ENCODE measurements at places on chromosomes 7 and 10. TPM values are rescaled to one million over a fixed set of nuclear protein-coding genes. Genes with fewer than 3 reads are reported as not detected.

DNA sequence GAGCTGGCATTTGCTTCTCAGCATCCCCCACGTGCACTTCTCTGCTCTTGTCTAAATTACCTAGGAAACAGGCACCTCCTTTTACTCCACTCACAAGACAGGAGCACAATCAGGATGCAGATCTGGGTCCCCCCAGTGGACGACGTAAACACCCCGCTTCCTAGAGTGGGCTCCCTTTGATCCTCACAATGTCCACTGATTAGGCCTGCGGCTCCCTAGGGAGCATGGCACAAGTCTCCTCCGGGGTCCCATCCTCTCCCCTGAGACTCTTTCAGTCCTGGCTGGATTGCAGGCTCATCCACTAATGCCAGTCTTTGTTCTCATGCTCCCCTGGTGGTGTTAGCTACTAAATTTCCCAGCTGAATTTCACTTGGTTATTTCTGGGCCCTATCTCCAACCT, 98.3 kb downstream of the GLI3 start:
- no peak for DNase-seq

GRCh38 chr10:36725581-36726520, 399.5 kb upstream of the ANKRD30A start:
- DNase-seq = no peak

DNA sequence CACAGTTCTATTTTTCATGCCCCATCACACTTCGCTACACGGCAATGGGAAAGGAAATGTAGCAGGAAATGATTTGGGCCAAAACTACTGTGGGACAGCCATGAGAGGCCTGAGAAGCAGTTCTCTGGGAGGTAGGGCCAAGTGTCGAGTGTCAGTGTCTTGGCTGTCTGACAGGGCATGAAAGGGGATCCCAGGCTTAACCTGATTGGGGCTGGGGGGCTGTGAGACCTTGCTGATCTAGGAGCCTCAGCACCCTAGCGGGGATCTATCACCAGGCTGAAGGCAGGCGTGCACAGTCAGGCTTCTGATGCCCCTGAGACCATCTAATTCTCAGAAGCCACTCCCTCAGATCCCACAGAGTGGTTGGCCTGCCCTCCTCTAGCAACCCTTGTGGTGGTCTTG, 58.2 kb upstream of the SLC25A13 start:
- DNase-seq = no peak

DNA sequence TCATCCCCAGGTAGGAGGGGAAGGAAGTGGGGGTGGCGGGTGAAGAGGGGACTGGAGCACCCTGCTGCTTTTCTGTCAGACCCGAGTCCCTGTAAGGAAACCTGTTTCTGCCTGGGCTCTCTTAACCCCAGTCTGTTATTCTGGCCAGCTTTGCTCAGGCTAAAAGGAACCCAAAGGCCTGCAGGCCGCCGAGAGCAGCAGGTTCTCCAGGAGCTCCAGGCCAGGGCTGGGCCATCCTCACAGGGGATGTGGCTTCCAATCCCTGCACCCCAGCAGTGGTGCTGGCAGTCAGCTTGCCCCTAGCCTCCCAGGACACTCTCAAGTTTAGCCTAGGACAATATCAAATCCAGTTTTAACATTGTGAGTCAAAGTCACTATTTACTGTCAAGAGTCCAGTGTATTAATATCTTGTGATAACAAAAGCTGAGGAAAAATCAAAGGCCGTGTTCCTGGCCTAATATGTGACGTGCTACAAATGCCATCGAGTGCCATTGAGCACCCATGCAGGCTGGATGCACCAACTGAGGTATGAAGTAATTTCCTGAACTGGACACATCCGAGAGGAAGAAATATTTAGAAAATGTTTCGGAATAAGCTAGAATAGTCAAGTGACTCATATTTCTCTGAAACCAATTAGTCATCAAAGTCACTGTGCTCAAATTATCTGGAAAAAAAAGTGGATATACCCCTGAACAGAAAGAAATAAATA, 7.0 kb downstream of the PKD1L1 start:
- peak; percentile 69 for DNase-seq

- no peak for DNase-seq
These were observed 111.3 kb downstream of the FRMD4A start for GRCh38 chr10:14219411-14219810.

- DNase-seq = no peak
These were observed 32.2 kb downstream of the HACD1 start for GRCh38 chr10:17585016-17585415.

DNA sequence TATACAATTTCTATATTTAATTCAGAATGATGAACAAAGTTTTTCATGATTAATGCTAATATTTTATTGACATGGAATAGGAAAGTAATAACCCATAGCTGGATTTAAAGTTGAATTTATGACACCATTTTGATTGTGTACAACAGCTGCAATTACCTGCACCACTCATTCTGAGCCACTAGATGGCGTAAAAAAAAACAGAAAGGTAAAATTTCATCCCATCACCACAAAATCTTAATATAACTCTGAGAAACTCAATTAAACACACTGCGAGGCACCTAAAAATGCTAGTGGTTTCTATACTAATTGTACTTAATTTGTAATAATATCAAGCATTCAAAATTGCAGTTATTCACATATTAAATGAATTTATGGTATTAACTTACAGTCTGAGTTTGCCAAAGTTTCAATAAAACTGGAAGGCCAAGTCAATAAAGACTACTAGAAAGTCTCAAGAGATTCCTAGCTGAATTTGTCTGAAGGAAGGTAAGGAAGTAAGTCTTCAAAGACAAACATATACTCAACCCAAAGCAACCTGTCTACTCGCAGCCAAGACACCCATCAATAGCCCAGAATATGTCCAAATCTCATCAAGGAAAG, 182.5 kb downstream of the SKAP2 start:
- DNase-seq = no peak

DNA sequence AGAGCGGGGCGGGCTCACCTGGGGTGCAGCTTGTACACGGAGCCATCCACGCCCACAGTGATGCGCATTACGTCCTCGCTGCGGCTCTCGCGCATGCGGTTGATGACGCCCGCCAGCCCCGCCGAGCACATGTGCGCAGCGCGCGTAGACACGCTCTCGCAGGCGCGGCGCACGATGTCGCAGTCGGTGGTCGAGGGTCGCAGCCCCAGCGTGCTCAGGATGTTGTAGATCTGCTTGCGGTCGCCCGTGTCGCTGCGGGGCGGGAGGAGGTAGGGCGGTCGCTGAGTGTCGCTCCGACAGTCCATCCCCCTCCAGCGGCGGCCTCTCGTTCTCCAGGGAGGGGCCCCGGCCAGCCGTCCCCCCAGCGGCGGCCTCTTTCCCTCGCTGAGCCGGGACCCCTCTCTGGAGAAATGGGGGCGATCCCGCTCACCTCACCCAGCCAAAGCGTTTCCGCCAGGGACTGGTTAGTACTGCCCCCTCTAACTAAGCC, 4.4 kb upstream of the MYL7 start:
- DNase-seq = no peak

DNA sequence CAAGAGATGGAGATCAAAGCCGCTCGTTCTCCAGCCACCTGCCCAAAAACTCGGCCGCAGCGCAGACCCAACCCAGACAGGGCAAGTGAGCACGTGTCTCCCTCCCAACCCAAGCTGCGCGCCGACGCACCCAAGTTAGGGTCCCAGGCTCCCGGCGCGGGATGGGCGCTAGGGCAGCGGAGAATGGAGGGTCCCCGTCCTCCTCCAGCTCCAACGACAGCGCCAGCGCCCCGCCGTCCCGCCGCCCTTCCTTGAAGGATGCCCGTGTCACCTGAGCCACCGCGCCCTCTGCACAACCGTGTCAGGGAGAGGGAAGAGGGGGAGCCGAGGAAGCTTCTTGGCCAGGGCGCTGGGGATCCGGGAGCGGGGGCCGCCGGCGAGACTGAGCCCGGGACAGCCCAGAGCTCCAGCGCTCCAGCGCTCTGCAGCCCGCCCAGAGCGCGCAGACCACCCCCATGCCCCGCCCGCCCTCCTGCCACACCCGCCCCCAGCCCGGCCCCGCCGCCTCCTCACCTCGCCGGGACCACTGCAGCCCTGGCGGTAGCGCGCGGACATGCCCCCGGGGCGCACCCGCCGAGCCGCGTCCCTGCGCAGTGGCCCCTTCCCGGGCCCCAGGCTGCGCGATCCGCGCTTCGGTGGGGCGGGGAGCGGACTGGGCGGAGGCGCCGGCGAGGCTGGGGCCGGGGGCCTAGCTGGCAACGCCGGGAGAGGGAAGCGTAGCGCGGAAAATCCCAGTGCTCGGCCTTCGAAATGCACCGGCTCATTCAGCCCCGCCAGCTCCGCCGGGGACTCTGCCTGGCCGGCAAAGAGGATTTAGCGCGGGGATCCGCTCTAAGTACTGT, at the start of gene SLC16A12:
TSS of gene SLC16A12 (minus strand) at position 424 of the 842 bp plus-strand sequence. CDS start 73,016 bp downstream, outside the sequence.
- no peak for DNase-seq

- DNase-seq = no peak
These were observed 3.1 kb downstream of the PARD3 start for GRCh38 chr10:34811968-34812514.

GRCh38 chr7:6026011-6026819, 5.0 kb upstream of the ANKRD61 start:
- peak; percentile 91 for DNase-seq

DNA sequence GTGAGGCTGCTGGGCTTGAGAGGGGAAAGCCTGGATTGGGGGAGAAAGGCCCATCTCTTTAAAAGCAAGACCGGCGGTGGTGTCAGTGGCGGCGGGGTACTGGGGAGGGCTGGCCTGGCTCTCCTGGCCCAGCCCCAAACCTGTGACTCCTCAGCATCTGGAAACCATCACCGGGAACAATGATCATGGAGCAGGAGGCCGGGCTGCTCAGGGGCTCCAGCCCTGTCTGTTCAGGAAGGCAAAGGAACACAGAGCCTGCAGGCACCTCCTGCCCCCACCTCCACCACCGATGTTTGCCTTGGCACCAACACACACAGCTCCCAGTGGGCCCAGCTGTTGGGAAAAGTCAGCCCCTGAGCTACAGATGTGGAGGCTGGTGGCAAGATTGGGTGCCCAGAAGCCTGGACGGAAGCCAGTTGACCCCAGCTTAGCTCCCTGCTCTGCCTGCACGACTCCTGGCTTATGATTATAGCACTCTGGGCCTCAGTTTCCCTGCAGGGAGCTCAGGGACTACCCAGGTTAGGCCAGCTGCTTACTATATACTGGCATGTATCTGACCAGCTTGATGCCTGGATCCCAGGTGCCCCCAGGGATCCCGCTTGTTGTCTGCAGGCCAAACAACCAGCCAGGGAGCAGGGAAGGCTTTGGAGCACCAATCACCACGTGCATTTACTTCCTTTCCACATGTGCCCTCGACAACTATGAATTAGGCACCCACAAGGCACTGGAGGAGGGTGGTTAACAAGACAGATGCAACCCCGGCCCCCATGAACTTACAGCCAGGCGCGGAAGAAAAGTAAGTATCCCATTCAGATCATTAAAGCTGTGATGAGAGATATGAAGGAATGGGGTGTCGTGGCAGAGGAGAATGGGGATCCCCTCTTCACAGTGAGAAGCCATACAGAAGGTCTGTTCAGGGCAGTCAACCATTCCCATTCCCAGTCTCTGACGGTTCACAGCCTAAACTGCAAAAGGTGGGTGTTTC, 37.3 kb downstream of the ZCCHC24 start:
- peak; percentile 75 for DNase-seq

DNA sequence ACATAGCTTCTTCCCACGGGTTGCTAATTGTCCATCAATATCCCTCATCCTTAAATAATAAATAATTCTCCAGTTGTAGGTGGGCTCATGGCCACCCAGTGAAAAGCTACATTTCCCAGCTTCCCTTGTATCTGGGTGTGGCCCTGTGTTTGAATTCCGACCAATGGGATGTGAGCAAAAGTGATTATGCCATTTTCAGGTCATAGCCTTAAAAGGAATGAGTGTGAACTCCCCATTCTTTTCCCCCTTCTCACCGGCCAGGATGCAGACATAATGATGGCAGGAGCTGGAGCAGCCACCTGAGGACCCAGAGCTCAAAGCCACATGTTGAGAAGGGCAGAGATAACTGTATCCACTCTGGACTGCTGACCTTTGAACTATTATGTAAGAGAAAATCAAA, 30.3 kb upstream of the CALU start:
- no peak for DNase-seq

GRCh38 chr10:99760321-99760720, 22.1 kb upstream of the ABCC2 start:
- DNase-seq = no peak

DNA sequence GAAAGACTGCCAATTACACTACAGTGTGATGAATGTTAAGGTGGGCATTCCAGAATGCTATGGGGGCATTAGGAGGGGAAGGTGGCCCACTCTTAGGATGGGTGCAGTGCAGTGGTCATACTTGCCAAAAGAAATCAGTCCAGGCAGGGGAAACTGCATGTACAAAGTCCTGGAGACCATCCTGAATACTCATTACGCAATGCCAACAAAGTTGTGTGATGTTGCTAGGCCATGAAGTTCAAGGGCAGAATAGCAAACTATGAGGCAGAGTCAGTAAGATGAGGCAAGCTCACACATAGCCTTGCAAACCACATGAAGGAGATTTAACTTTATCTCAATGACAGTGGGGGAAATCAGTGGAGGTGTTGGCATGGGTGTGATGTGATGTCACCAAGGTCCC, 49.8 kb upstream of the SLC35B4 start:
- DNase-seq = no peak

GRCh38 chr7:100965045-100965722, 4.2 kb upstream of the MUC12 start:
- DNase-seq = peak; percentile 44

- DNase-seq = no peak
These were observed 94.0 kb downstream of the SORBS1 start for GRCh38 chr10:95467162-95467599.

- DNase-seq = no peak
These were observed 11.3 kb downstream of the NPTX2 start for GRCh38 chr7:98628418-98628817.

DNA sequence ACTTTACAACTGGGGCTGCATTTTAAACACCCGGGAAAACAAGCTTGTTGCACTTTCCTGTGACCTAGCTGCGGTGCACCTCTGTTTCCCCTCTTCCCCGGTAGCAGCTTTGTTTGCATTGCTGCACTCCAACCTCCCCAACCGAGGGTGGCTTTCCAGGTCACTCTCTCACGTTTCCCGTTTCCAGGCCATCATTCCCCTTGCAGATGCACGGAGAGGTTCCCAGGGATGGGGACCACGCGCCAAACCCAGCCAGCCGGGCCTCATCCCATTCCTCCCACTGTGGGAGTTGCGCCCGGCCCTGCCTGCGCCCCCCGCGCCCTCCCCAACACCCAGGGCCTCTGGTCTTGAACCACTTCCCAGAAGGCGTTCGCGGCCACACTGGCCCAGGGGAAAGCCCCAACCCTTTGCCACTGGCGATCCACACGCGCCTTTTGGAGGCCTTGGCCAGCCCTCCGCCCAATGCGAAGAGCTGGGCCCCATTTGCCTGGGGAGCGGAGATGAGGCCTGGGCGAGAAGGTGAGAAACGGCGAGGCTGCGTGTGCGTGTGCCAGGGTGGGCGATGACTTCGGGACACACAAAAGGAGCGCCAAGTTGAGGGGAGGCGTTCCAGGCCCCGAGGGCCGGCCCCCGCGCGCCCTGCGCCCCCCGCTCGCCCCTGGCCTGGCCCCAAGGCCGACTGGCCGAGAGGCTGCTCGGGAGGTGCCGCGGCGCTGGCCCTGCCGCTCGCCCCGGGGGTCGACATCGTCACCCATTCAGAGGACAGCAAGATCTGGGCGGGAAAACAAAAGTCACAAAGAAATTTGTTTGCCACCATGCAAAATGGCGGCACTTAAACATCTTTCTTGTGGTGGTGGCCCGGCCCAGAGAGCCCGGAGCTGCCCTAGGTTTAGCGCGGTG, 15.9 kb downstream of the SKIDA1 start:
- DNase-seq = no peak

HOXA7 gene
- not detected for total RNA-seq

PDE6C gene
- total RNA-seq = not detected

TAS2R41 gene
- not detected for total RNA-seq

SLC29A4 gene
- 4.0 TPM for total RNA-seq

All from Right ventricle myocardium inferior (tissue), 1 donor.